ENCODE measurements at places on chromosomes 3 and 15.

GRCh38 chr3:171219258-171219657 is 192.7 kb upstream of the SLC2A2 start:
- DNase-seq: no peak

GRCh38 chr3:102207151-102207571 is 227.7 kb upstream of the ZPLD1 start:
- DNase-seq: no peak

- DNase-seq: peak; percentile 50
Observed at GRCh38 chr3:179181993-179182551, 33.9 kb downstream of the PIK3CA start.

DNA sequence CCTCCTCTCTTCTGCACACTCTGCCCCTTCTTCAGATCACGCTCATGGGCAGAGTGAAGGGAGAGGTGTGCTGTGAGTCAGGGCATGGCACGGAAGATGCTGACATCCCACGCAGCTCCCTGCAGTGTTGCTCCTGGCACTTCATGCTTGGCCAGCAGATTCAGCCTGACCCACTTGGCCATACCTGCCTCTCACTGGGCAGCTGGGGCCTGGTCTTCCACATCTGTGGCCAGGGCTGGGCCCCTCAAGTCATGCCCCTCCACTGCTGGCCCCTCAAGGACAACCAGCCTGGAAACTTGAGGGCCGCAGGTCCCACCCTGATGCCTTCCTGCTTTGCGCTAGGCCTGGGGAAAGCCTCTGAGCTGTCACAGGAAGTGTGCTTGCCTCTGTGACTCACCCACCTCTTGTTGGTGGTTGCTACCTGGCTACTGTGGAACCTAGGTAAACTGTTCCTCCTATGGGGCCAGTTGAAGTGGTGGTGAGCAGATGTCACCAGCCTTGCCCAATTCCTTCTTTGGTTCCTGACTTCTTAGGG is 48.7 kb downstream of the BSN start:
- peak; percentile 91 for DNase-seq

- peak; percentile 7 for DNase-seq
Observed at GRCh38 chr3:129441215-129441614, 1.2 kb downstream of the IFT122 start.

GRCh38 chr3:31002730-31003129 is 108.3 kb upstream of the GADL1 start:
- DNase-seq: no peak

DNA sequence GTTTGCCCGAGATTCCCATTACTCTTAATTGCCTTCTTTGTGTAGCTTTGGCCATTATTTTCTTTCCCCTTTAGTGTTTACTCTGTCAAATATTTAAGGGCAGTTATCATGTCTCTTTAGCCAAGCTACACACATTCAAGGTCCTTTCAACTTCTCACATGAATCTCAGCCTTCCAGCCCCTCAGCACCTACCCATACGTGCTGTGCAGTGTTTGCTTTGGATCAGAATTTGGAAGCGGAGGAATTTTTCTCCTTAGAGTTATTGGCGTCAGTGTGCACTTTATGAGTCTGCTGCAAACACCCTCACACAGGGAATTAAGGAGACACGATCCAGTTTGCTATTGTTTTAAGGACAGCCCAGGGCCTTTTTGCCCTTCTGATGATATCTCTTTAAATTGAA is 231.6 kb downstream of the CACNA2D3 start:
- no peak for DNase-seq

DNA sequence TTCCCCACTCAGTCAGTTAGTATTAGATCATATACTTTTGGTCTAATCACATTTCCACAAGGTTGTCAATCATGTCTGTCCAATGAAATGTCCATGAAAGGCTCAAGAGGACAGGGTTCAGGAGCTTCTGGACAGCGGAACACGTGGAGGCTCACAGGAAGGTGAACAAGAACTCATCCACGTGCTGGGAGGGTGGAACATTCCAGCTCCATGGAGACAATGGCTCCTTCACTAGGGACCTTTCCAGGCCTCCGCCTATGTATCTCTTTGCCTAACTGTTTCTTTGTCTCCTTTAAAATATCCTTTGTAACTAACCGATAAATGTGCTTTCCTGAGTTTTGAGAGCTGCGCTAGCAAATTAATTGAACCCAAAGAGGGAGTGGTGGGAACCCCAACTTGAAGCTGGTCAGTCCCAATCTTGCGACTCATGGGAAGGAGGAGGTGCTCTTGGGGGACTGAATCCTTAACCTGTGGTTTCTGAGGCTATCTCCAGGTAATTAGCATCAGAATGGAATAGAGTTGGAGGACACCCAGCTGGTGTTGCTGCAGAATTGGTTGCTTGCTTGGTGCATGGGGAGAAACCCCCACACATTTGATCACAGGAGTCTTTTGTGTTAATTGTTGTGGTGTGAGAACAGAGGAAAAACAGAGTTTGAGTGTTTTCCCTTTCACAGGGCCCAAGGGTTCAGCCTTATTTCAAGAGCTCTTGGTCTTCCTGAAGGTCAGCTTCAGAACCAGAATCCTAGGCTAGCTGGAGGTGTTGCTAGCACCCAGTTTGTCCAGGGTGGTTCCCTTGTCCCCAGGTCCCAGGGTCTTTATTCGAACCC is 3.0 kb upstream of the TKT start:
- DNase-seq: no peak

DNA sequence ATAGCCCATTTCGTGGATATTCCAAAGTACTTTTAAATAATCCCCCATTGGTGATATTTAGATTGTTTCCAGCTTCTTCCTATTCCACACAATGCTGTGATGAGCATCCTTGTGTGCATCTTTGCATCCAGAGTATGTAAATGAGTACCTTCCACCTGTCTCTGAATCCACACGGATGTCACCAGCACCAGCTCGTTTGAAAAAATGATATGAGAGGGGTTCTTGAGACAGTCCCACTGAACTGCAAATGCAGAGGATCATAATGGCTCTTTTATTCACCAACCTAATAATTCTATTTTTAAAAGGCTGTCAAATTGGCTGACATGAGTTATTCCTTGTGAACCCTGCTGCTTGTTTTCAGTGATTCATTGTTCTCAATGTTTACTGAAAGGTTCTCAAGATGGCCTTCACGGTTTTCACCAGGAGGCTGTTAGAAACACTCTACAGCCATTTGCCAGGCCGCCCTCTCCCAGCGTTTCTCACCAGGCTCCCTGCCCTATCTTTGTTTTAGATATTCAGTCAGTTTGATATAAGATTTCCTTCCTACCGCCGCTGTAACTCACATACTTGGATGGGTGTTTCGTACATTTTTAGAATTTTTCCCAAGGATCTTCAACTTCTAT is 96.7 kb upstream of the PTPRG start:
- no peak for DNase-seq

DNA sequence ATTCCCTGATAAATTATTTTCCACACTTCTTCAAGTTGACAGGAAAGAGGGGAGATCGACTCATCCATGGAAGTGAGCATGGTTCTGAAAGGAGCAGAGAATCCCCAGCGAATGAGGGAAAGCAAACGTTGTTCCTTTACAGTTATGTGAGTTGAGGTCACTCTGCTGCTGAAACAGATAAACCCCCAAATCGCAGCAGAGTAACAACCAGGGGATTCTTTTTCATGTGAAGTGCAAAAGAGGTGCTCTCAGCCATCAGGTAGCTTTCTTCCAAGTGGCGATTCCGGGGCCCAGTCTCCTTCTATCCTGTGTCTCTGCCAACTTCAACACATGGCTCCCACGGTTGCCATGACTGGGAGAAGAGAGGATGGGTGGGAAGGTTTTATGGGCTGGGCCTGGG is 28.2 kb downstream of the MEX3B start:
- no peak for DNase-seq

DNA sequence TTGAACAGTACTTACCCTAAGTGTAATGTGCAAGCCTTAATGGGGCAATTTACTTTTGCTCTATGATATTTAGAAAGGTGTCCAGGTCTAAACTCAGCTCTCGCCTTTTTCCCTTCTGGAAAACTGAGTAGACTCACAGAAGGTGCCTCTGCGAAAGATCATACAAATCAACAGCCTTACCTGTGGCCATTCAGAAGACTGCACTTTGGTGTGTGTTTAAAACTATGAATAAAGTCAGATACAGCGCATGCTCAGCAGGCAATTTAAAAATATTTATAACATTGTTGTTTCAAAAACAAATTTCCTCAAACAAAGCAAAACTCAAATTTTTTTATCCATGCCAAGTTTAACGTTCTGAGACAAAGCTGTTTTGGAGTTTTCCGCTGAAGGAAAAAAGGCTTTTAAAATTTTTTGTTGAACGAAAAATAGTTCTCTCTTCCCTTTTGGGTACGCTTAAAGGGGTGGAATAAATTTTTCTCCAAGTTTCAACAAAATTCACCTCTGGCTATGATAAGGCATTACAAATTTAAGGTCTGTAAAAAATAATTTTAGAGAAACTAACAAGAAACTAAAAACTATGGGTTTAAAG is 156.3 kb downstream of the TIGIT start:
- peak; percentile 10 for DNase-seq

Measured in bronchial epithelial cell (primary cell).